ENCODE measurements at places on chromosomes 5 and 9.

GRCh38 chr5:2686321-2687124 is 65.0 kb downstream of the IRX2 start:
- peak; percentile 18 for DNase-seq

DNA sequence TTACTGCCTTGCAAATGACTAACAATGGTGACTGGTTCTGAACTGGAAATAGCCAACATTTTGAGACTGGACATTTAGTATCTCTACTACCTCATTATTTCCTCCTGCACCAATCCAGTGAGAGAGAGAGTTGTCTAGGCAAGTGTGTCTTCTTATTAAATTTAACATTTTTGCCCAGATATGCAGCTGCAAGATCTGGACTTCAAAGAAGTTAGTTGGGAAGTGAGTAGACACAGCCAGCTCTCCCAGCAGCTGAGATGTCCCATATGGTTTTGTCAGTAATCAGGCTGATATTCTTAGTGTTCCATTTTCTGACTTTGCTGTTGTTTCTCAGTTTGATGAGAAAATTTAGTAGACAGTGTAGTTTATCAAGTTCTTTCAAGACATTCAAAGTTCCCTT is 1778.8 kb upstream of the CDH6 start:
- DNase-seq, result no peak

- peak; percentile 25 for DNase-seq
Measured at GRCh38 chr9:32350682-32351081, 33.8 kb upstream of the ACO1 start.

- DNase-seq, result no peak
Measured at GRCh38 chr9:114869845-114870244, 60.5 kb downstream of the TNFSF8 start.

GRCh38 chr5:42912184-42912798 is 100.6 kb upstream of the SELENOP start:
- DNase-seq, result peak; percentile 37

DNA sequence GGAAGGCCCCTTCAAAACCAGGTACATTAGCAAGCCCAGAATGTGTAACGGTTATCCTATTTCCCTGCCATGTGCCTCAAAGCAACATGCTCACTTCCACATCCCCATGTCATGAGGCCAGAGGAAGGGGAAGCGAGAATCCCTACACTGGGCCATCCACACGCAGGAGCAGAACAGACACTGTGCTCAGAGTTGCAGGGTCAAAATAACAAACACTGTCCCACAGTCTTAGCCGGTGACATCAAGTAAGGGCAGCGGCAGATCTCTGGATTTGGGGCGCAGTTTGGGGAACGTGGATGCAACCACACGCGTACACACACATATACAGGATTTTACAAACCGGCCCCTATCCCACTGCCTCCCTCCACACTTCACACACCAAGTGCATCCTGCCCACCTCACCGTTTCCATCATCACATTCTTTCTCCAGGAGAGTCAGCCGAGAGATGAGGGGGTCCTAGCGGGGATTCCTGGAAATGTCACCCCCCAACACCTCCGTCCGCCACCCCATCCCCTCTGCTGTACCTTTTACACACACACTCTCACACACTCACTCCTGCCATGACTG is 776 bp downstream of the APBA1 start:
- no peak for DNase-seq

- peak; percentile 84 for DNase-seq
Measured at GRCh38 chr9:21995006-21995665, 545 bp downstream of the CDKN2B-AS1 start.

- no peak for DNase-seq
Measured at GRCh38 chr9:115301581-115301980, 183.6 kb upstream of the TNC start.

DNA sequence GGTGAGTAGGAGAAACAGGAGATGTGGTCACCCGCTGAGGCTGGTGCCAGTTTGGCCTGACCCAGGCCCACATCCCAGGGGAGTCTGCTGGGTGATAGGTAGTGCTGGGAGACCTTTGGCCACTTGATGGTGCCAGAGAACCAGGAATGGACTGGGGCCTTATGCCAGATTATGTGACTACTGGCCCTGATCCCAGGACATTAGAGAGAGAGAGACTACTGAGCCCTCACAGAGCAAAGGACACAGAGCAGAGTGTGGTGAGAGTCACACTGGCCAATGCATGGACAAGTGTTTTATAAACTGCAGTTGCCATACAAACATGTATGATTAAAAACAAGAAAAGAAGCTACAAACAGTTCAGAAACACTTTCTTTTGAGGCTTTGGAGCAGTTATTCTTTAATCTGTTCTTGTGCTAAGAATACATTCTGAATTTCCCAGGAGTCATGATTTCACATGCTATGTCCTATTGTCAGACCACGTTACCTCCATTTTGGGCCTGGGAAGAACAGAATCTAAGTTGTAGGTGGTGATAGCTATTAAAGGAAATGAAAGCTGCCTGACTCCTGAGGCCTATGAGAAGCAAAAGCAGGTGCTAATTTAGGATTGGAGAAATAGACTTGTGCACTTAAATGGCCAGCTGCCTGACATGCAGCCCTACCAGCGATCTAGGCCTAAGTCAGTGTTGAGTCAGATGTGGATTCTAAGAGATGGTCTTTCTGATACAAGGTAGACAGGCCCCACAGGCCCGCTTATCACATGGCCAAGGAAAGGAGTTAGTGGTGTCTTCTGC is 32.6 kb upstream of the TMOD1 start:
- DNase-seq, result peak; percentile 42

GRCh38 chr5:83539463-83539790 is 67.9 kb downstream of the VCAN start:
- no peak for DNase-seq

- DNase-seq, result no peak
Measured at GRCh38 chr5:135707302-135707701, 127.2 kb upstream of the SLC25A48 start.

GRCh38 chr5:170159101-170159698 is 53.5 kb downstream of the FOXI1 start:
- DNase-seq, result no peak

- DNase-seq, result no peak
Measured at GRCh38 chr5:32017692-32018367, 156.3 kb downstream of the GOLPH3 start.

- DNase-seq, result no peak
Measured at GRCh38 chr5:81151546-81151945, 81.6 kb upstream of the CKMT2 start.

- DNase-seq, result no peak
Measured at GRCh38 chr5:38600329-38601045, 44.0 kb upstream of the LIFR start.

DNA sequence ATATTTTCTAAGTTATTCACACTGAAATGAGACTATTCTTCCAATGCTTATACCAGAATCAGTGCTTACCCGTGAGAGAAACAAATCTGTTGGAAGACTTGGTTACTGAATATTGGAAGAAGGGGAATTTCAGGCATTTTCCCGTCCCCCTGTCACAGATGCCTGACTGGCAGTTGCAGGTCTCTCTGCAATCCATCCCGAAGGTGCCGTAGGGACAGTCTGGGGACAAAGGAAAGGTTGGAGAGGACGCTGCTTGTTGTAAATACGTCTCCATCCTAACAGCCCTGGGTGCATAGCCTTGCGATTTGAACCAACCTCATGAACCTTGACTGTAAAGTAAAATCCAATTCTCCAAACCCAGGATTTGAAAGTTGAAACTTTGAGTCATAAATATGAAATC is 3.5 kb downstream of the ESM1 start:
- DNase-seq, result no peak

DNA sequence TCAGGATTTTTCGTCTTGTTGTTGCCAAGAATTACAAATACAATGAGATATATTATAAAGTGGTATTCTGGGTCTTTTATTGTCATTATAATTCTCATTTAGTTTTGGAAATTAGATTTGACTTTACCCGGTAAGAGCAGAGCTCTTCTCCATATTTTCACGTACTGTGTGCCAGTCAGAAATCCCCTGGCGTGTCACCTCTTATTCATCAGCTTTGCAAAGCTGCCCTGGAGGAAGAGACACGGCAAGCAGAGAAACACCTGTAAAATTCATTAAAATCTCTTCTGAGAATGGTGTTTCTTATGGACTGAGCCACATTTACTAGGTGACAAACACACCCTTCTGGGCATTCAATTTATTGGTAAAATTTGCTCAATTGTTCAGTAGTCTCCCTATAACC is 440.4 kb downstream of the HINT1 start:
- no peak for DNase-seq

DNA sequence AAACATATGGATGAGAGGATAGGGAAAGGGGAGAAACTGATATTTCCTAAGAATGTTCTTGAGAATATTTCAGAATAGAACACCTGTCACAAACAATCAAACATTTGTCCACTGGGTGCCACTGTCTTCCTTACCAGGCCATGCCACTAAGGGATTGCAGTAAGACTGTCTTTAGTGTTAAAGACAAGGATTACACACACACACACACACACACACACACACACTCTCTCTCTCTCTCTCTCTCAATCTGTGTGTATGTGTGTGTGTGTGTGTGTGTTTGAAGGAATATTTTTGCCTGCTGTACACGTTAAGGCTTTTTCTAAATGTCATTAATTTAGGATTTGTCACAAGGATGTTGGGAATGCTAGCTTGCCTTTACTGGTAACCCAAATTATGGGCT is 54.4 kb downstream of the CCDC192 start:
- peak; percentile 1 for DNase-seq

- no peak for DNase-seq
Measured at GRCh38 chr9:77929942-77930341, 101.7 kb downstream of the GNAQ start.

GRCh38 chr5:56154732-56155484 is 78.2 kb downstream of the ANKRD55 start:
- DNase-seq, result no peak

- DNase-seq, result no peak
Measured at GRCh38 chr5:170480260-170480659, 23.6 kb upstream of the KCNIP1 start.

DNA sequence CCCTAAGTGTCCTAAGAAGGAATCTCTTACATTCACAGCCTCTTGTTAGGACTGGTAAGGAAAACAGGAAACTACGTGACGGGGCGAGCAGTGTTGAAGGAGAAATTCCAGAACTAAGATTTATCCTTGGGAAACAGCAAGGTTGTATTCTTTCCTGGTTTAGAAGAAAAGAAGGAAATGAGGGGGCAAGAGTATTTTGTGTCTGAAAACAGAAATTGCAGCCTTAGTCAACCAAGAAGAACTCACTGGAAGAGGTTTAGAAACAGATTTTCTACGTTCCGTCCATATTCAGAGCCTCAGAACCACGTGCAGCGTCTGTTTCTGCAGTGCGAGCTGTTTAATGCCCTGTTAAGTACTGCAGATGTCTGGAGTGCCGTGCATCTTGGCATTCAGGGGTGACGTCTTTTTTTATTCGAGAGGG is 75.2 kb downstream of the GOLPH3 start:
- no peak for DNase-seq

DNA sequence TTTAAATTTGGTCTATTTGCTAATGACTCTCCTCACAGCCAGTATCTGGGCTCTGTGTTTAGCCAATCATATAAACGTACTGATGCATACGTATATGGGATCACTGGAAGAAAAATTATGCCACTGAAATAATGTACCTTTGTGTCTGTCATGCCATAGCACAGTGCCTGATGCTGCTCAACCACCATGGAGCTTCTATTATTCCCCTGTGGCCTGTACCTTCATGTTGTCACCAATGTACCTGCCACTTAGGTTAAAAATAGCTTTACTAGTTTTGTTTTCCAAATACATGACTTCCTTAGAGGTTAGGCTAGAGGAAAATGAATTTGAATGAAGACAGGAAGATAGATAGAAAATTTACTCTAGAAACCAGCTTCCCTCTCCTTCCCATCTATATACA is 34.6 kb downstream of the HACD4 start:
- no peak for DNase-seq

DNA sequence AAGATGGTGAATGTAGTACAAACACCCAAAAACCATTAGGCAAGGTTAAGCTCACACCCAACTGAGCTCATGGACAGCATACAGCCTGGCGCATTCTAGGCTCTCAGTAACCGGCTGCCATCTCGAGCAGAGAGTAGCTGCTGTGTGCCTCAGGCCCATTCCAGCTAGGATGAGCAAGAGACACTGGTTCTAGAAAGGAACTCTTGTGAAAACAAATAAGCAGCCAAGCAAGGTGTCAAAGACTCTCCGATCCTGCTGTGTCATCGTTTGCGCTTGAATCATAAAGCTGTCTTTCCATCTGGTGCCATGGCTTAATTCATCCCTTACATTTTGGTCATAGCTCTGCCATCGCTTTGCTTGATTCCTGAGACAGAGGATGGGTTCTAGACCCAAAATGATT is 135.4 kb upstream of the MSX2 start:
- no peak for DNase-seq

- no peak for DNase-seq
Measured at GRCh38 chr5:143741421-143741820, 70.5 kb upstream of the HMHB1 start.

- no peak for DNase-seq
Measured at GRCh38 chr9:103839197-103839596, 254.9 kb upstream of the SMC2 start.

DNA sequence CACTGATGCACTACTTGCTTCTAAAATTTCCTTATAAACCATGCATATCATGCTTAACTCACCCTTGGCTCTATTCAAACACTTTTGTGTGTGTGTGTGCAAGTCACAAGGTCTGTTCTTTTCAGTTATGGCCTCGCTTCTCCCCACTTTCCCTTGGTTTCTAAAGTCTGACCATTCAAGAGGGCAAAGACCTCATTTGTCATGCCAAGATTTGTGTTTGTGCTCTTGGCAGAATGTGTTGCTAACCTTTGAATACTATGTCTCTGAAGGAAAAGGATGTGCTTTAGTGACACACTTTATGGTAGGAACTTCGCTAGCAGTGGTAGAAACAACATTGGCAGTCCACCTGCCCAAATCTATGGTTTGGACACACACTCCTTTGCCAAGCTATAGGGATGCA is 50.4 kb downstream of the SNX18 start:
- DNase-seq, result no peak

DNA sequence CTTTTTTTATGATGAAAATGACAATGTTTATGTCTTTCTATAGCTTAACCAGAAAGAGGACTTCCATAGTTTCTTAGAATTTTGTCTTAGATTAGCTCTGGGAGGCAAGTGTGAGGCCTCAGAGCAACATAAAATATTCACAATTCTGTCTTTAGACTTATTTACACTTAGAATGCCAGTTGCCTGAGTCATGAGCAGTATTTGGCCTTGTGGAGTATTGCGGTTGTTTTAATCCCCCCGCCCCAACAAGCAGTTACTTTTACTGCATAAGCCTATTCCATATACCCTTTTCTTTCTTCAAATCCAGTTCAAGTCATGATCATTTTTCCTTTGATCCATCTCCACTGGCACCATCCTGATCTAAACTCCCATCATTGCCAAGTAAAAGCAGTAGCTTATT is 198.0 kb upstream of the EGFLAM start:
- no peak for DNase-seq

GRCh38 chr9:132671620-132672412 is 1.6 kb downstream of the GTF3C4 start:
- DNase-seq, result no peak

- no peak for DNase-seq
Measured at GRCh38 chr9:112012026-112012902, 115.7 kb downstream of the UGCG start.

- DNase-seq, result no peak
Measured at GRCh38 chr9:22005021-22005701, 3.9 kb downstream of the CDKN2B start.
